ENCODE measurements at places on chromosomes 12 and 14.

DNA sequence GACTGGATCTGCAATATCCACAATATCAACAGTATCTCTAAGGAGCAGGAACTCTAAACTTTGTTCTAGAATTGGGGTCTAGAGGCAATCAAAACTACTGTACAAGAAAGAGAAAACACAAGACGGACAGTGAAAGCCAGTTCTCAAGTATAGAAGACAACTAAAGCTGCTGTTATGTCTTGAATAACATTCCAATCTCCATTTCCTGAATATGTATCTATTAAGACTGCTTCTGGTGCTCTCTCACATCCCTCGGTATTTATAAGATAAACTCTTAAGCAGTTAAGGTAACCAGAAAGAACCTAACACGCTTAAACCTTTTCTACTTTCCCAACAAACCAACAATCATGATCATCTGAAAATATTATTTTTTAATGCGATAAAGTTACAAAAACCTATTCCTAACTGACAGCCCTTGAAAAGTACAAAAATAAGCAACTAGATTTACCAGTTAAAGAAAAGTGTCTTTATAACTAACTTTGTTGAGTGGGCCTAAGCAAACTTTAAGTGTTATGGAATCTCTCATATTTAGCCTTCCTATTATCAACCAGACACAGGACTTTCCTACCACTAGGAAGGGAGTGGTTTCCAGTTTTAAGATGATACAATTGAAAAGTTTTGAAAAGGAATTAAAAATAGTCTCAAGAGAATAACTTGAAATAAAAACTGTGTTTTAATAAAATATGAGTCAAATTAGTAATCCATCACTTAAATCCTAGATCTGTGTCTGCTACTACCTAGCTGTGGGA, 30.7 kb downstream of the NUMB start:
- DNase-seq = no peak

DNA sequence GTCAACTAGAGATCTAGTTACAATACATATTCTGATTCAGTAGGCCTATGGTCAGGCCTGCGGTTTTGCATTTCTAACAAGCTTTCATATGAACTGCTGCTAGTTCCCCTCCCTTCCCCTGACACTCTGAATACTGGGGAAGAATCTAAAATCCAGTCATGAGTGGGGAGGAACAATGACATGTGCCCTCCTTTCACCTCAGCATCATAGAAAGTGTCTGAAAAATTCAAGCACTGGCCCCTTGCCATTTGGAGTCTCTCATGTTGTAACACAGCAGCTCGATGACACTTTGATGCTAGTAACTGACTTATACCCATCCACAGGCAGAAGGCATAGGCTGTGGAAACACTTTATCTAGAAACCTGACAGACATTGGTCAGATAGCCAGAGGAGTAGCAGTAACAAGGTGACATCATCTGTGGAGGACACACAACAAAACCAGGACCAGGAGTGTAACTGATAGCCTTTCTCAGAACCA, 161.9 kb upstream of the RASSF8 start:
- DNase-seq = no peak

DNA sequence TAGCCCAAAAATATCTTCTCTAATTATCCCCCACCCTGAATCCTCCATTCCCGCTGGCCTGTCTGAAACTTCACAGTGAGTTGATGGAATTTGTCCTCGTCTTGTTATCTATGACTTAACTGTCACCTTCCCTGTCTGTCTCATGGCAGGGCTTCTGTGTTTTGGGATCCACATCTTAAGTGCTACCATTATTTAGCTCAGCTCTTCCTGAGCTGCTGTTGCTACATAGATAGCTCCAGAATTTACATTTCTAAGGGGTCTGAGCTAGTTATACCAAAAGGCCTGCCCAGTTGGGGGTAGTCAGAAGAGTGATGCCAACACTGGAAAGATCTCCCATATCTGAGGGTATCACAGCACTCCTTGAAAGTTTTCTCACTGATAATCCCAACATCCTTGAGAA, 57.0 kb upstream of the CDKN3 start:
- no peak for DNase-seq

DNA sequence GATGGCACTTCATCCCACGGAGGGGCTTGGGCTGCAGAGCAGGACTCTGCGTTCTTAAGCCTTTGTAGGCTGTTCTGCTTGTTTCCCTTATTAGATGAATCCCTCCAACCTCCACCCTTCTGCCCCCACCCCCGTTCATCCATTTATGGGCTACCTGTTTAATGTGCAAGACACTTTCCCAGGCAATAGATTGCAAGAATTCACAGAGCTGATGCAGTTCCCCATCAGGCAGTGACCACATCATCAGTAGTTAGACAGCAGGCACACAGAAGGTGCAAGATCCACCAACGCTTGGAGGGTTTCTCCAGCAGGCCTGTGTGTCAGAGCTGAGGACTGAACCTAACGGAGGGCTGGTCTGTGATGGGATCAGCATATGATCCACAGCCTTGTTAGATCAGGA, 1.2 kb upstream of the C1R start:
- DNase-seq = no peak

- DNase-seq = no peak
Observed at GRCh38 chr14:61608245-61609165, 86.8 kb upstream of the HIF1A start.

GRCh38 chr12:107642240-107642639, 43.4 kb upstream of the PWP1 start:
- DNase-seq = no peak

GRCh38 chr14:106346084-106346483, 819.7 kb downstream of the TMEM121 start:
- DNase-seq = no peak

DNA sequence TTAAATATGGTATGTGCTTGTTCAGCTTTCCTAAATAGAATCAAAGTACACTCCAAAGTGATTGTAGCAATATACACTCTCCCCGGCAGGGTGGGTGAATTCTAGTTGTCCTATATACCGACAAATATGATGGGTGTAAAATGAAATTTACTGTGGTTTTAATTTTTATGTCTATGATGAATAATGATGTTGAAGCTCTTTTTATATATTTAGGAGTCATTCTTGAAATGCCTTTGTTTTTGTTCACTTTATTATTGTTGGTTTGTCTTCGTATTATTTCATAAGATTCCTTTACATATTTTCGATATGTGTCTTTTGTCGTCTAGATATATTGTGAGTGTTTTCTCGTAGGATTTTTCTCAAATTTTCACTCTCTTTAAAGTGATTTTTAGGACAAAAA, 105.7 kb downstream of the PDE3A start:
- DNase-seq = no peak

- DNase-seq = no peak
Observed at GRCh38 chr12:87315-87714, 20.7 kb downstream of the IQSEC3 start.

GRCh38 chr12:120960657-120961056, 17.7 kb upstream of the HNF1A start:
- no peak for DNase-seq

DNA sequence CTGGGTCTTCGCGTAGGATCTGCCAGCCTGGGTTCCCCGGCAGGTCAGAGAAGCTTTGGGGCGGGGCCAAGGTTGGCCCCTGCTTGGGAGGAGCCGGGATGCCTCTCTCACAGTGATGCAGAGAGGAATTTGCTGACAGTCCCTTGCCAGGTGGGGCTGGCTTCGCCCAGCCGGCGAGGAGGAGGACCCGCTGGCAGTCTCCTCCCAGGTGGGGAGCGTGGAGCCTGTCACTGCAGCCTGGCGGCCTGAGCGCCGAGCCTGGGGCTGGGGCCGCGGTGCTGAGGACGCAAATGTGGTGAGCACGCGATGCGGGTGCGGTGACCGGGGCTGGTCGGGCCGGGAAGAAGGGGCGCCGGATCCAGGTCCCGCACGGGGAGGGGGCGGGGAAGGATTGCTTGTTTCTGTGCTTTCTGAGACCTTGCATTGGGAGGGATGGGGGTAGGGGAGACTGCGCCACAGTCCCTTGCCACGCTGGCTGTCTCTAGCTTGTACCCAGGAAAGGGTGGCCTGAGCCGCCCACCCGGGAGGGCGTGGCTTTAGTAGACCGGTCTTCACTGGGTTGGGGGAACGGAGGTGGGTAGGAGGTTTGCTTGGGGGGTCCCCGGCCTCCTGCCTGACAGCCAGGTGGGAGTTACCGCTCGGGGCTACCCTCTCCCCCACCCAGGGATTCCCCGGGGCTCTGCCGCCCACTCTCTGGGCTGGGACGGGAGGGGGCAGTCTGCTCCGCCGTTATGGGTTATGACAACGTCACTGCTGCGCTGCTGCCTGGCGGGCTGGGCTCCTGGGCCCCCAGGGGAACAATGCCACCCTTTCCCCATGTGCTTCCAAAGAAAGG, at the start of gene TMEM63C:
Gene TMEM63C, plus strand, starts transcription at position 196 of the 835 bp plus-strand sequence. CDS start 37,016 bp downstream, outside the sequence.
- DNase-seq = no peak

DNA sequence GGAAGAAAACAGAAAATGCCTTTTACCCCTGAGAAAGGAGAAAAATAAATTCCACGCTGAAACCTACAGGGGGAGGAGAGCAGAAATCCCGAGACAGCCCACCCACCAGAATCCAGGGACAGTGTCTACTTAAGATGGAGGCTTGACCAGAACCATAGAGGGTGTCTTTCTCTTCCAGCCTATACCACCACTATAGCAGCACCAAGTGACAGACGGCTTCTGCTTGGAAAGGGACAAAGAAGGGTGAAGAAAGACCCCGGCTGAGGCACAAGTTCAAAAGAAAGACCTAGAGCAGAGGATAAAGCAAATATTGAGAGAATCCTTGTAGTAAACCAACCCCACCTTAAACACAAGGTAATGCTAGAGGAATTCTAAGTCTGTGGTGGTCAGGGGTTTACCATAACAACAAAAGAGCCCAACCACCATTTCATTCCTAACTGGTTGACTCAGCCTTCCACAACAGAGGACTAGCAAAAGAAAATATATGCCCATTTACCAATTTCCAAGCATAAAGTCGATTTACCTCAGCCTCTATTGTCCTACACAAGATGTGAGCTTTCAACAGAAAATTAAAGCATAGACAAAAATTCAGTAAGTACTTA, 105.3 kb upstream of the FOXG1 start:
- DNase-seq = no peak

DNA sequence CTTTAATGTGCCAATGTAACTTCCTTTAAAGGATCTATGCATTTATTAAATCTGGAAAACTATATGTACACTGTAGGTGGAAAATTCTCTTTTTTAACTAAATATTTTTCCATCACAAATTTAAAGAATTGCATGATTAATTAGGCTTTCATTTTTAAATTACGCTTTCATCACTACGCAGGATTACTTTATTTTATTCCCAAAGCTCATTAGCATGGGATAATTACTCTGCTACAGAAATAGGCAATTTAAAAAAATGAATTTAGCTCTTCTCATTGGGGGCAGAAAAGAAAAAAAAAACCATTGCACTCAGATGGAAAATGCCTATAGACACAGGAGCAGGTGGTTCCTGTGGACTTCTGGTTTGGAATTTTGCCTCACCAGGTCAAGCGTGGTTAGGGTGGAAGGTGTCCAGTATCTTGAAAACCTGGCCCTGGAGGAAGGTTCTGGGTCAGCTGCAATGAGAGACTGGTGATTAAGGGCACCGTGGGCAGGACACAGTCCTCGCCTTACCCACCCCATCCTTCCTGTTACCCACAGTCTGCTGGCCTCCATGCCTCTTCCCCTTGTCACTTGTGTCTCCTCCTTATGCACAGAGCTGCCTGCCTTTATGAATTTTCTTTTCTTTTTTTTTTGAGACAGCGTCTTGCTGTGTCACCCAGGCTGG, 17.3 kb upstream of the RIN3 start:
- DNase-seq = no peak

- DNase-seq = no peak
Observed at GRCh38 chr14:68711561-68712309, 81.1 kb downstream of the ZFP36L1 start.

DNA sequence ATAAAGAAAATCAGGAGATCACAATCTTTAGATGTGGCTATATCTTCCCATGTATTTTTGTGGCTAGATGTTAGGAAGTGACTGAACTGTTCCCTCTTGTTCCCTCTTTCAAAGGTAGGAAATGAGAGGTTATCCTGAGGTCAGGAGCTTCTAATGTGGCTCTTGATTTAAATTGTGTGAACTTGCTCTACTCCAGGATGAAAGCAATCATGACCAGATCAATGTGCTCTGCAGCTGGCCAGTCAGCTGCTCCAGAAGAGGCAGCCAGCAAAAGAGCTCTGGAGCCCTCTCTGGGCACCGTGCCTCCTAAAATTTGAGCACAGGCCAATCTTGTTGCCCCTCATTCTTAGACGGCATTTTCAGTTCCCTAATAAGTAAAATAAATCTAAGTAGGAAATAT, 32.0 kb downstream of the CDK17 start:
- no peak for DNase-seq

GRCh38 chr12:88267630-88268029, 125.5 kb downstream of the TMTC3 start:
- no peak for DNase-seq

DNA sequence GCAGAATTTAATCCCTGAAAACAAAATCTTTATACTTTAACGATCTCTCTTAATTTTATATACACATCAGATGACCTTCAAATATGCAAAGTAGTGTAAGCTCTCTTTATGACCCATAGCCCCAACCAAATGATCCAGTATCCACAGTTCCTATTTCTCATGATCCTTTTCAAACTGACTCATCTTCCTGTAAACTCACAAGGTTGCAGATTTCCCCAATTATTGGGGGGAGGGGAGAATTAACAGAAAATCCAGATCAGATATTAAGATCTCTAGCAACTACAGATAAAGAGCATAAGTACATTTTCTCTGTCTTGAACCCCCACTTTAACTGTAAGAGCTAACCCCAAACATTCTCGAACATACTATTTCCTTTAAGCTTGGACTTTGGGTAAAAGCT, 12.5 kb downstream of the GNS start:
- no peak for DNase-seq

- no peak for DNase-seq
Observed at GRCh38 chr12:6722863-6723262, 983 bp upstream of the COPS7A start.

- DNase-seq = no peak
Observed at GRCh38 chr14:63604626-63605025, 37.0 kb downstream of the WDR89 start.

DNA sequence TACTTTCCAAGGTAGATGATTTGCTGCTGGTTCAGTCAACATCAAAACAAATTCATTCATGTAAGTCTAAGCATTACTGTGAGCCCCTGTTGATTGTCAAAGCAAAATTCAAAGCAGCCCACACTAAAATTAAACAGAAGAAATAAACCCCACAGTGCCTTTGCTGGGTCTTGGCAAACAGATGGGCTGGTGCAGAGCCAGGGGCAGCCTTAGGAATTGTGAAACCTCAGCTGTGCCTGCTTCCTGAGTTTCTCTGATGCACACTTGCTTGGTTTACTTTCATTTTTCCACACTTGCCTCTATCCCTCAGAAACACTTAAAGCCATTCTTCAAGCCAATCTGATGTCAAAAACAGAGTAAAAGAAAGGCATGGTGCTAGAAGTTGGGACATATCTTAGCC, 6.6 kb upstream of the PLEKHG7 start:
- no peak for DNase-seq

- DNase-seq = no peak
Observed at GRCh38 chr12:38745601-38746000, 159.8 kb downstream of the CPNE8 start.

- no peak for DNase-seq
Observed at GRCh38 chr14:95163666-95164065, 6.3 kb upstream of the DICER1 start.

All from AG04449 (cell line).